Kidney tubule cell (primary cell): ENCODE measurements at places on chromosomes 6 and 20.

DNA sequence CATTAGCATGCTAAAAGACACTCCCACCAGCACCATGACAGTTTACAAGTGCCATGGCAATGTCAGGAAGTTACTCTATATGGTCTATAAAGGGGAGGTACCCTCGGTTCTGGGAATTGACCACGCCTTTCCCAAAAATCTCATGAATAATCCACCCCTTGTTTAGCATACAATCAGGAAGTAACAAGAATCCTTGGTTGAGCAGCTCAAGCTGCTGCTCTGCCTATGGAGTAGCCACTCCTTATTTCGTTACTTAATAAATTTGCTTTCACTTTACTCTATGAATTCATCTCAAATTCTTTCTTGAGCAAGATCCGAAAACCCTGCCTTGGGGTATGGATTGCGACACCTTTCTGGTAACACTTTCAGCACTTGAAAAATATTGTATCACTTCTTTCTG is 243.0 kb downstream of the BMP2 start:
- DNase-seq: no peak

- DNase-seq: no peak
Observed at GRCh38 chr20:5131502-5131901, 4.7 kb downstream of the CDS2 start.

GRCh38 chr6:35599761-35600658 is 87.3 kb upstream of the TULP1 start:
- DNase-seq: no peak

DNA sequence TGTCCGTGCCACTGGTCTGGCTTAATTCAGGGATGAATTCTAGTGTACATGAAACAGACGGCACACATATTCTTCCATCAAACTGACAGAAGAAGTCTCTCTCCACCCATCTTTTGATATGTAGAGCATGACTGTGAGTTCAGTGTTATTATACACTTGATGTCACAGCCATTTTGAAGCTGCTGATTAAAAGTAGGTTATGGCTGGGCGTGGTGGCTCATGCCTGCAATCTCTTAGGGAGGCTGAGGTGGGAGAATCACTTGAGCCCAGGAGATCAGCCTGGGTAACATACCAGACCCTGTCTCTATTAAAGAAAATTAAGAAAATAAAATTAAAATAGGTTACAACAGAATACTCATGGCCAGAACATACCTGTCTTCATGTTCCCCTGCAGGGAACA is 20.7 kb downstream of the C6orf15 start:
- no peak for DNase-seq

GRCh38 chr6:110561008-110561396 is 84.6 kb upstream of the SLC22A16 start:
- no peak for DNase-seq

DNA sequence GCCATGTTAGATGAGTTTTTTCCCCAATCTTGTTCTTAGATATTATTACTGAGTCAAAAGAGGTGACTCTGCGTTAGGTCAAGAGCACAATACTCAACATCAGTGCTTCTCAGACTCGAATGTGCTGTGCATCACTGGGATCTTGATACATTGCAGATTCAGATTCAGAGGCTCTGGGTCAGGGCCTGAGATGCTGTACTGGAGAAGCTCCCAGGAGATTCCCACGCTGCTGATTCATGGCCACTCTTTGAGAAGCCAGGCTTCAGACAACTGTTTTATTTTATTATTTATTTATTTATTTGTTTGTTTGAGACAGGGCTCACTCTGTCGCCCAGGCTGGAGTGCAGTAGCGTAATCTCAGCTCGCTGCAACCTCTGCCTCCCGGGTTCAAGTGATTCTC is 41.4 kb upstream of the ARID1B start:
- no peak for DNase-seq

GRCh38 chr20:50292591-50293283 is 102.1 kb downstream of the CEBPB start:
- peak; percentile 91 for DNase-seq

DNA sequence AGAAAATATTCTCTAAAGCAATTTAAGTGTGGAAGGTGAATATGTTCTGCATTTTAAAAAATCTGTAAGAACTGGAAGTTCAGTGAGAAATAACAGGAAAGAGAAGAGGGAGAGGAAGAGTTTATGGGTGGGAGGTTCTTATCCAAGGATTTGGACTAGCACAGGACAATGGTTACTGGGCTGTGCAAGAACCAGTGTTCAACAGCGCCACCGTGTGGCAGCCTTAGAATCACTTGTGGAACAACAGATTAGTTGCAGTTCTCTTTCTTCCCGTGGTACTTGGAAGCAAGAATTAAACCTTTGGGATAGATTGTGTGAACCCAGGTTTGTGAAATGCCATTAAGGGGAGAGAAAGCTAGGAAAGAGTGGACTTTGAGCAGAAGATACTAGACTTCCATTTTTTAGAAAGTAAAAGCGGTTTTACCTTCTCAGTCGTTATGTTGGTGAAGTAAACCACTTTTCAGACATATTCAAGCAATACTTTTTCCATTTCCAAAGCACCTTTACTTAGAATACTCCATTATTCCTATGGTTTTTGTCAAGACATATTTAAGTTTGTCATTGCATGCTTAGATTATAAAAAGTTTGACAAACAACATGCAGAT is 436.7 kb downstream of the RNF144B start:
- DNase-seq: peak; percentile 41
